ENCODE measurements at places on chromosomes 12 and 14. TPM values are rescaled to one million over a fixed set of nuclear protein-coding genes. Genes with fewer than 3 reads are reported as not detected.

MSI1 gene
- total RNA-seq = 27.6 TPM

DNA sequence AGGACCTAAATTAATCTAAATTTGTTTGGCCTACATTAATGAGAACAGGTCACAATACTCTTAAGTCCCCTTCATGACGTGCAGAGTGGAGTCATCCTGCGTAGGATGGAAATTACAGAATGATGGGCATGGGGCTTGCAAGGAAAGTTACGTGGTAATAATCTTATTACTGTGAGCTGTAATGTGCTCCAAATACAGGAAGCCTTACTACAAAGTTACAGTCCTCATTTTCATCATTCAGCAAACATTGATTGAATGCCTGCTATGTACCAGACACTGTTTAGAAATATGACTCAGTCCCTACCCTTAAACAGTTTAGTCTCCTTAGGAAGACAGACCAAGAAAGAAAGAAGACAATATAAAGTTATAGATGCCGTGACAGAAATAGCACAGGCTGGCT lies 9.4 kb downstream of the HIGD1C start:
- H3K36me3 ChIP-seq = no peaks in the 10 kb centered on the region
- no peak overlapping the region for H3K27ac ChIP-seq
- H3K27me3 ChIP-seq = peaks cover 4% of the 10 kb centered on the region
- DNase-seq = no peak
- no peak overlapping the region for H3K4me3 ChIP-seq

OR6C2 gene
- total RNA-seq = not detected

DNA sequence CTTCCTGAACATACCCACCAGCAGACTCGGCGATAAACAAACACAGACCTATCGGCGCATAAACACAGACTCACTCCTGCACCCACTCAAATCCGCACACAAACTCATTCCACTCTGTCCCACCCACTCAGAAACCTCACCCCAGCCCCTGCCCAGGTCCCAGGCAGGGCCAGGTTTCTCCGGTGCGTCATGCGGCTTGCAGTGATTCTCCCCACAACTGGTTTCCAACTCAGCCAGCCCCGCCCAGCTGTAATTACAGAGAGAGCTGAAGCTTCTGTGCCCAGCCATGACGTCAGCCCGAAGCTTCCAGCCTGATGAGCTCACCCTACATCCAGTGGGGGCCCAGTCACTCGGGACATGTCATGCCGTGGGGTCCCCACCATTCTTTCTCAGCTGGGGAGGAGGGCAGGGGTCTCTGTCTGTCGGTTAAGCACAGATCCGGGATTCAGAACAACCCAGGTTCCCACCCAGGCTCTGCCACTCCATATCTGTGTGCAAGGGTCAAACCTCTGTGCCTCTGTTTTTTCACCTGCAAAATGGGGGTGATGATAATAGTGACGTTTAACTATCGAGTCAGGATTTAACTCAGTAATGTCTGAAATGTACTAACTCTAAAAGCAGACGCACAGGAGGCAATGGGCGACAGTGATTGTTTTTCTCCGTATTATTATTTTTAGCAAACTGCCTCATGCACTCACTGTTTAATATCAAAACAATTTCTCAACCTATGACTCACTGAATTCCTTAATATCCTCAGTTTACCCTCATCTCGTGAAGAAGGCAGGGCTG lies 2.3 kb upstream of the HSPB8 start:
- H3K27me3 ChIP-seq = peaks cover 8% of the 10 kb centered on the region
- H3K4me3 ChIP-seq = no peak overlapping the region
- H3K4me1 ChIP-seq = peaks cover 11% of the 10 kb centered on the region
- no peak for DNase-seq
- H3K27ac ChIP-seq = no peak overlapping the region

DNA sequence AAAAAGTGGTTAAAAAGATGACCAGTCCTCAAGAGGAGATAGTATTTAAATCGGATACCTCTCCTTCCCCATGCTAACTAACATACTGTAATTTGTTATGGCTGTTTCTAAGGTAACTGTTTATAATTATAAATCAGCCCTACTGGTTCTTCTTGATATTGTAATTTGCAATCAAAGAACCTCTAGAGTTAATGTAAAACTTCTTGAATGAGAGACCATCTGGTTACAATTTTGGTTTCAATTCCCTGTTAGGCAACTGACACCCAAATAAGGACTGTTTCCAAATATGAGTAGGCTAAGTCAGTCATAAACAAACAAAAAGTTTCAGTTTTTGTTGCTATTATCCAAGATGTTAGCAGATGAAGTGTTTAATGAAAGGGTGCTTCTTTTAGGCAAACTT lies 120.2 kb upstream of the DNM1L start:
- H3K36me3 ChIP-seq = peaks cover 10% of the 10 kb centered on the region
- H3K27ac ChIP-seq = no peak overlapping the region
- DNase-seq = no peak
- H3K4me1 ChIP-seq = peaks cover 12% of the 10 kb centered on the region

DNA sequence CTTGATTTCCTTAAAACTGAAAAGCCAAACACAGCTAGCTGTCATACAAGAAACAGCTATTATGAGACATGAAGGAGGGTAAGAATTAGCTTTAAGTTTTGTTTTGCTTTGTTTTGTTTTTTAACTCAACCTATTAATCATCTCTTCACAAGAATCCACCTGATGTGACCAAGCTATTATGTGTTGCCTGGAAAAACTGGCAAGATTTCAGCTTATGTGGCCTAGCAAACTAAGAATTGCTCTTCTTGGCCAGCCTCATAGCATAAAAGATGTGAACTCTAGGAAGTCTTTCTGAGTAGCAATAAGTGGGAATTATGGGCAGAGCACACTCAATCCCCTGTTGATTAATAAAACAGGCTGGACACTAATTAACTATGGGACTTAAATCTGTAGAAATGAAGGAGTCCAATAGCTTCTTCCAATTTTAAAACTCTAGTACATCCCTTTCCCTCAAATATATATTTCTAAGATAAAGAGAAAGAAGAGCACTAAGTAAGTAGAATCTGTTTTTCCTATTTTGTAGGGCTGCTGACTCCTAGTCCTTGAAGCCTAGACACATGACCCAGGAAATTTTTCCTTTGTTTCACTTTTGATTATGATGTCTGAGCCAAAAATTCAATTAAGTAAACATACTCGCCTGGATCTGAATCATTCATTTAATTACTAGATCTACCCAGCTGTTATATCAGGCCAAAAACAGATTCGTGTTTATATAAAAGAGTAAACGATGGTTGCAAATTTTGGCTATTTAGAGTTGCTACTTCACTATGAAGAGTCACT lies 75.7 kb downstream of the GTF2A1 start:
- no peaks in the 10 kb centered on the region for H3K27me3 ChIP-seq
- H3K36me3 ChIP-seq = no peaks in the 10 kb centered on the region
- H3K4me3 ChIP-seq = no peak overlapping the region
- H3K27ac ChIP-seq = no peak overlapping the region
- DNase-seq = no peak

- H3K4me3 ChIP-seq = no peak overlapping the region
- no peaks in the 10 kb centered on the region for H3K4me1 ChIP-seq
- no peak overlapping the region for H3K27ac ChIP-seq
- peaks cover 1% of the 10 kb centered on the region for H3K27me3 ChIP-seq
- no peak for DNase-seq
Measured at GRCh38 chr12:80086025-80086424, 13.3 kb upstream of the OTOGL start.

DNA sequence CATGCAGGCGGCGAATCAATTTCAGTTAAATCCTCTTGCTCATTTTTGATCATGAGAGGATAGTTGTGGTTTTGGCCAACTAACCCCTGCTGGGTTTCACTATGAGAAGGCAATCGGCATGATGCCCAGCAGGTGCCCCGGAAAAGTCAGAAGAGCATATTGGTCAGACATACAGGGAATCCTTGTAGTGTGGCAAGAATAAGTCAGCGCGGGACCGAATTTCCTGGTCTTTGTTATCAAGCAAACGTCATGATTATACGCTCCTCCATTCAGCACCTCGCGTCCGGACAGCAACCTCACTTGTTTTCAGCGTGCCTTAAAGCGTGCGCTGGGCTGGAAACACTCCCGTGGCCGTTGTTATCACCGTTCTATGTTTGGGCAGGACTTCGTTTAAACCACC lies 1.8 kb downstream of the TBC1D30 start:
- DNase-seq = peak; percentile 70
- H3K36me3 ChIP-seq = peaks cover 7% of the 10 kb centered on the region
- H3K4me1 ChIP-seq = peaks cover 8% of the 10 kb centered on the region
- no peak overlapping the region for H3K27ac ChIP-seq
- peak overlapping the region; percentile 54 for H3K4me3 ChIP-seq
